ENCODE measurements at places on chromosomes 3 and 15.
A peak's percentile ranks its signal among the peaks of the same experiment; 100 is the strongest.

GRCh38 chr3:128076483-128077201 is 24.4 kb downstream of the SEC61A1 start:
- DNase-seq, result peak; percentile 61

DNA sequence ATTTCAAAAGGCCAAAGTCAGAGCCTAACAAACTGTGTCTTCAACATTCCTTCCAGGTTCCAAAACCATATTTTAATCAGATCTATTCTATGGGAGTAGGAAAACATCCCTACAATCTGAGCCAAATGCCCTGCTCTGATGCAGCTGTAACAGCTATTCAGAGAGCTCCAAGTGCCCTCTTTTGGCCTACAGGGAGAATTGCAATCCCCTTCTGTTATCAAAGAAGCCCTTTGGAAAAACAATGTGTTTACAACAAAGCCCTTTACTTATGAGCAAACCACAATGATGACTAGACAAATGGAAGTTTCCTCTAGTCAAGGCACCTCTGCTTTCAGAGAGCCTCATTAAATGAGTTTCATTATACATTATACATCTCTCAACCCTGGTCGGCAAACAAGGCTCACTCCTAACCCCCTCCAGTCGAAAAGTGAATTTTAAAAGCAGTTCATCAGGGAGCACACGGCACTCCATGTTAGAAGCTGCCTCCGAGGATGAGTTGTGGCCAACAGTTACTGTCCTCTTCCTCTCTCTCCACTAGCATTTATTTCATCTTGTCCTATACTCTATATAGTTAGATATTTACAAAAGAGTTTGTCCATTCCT is 42.6 kb upstream of the TMCO5A start:
- no peak for DNase-seq

DNA sequence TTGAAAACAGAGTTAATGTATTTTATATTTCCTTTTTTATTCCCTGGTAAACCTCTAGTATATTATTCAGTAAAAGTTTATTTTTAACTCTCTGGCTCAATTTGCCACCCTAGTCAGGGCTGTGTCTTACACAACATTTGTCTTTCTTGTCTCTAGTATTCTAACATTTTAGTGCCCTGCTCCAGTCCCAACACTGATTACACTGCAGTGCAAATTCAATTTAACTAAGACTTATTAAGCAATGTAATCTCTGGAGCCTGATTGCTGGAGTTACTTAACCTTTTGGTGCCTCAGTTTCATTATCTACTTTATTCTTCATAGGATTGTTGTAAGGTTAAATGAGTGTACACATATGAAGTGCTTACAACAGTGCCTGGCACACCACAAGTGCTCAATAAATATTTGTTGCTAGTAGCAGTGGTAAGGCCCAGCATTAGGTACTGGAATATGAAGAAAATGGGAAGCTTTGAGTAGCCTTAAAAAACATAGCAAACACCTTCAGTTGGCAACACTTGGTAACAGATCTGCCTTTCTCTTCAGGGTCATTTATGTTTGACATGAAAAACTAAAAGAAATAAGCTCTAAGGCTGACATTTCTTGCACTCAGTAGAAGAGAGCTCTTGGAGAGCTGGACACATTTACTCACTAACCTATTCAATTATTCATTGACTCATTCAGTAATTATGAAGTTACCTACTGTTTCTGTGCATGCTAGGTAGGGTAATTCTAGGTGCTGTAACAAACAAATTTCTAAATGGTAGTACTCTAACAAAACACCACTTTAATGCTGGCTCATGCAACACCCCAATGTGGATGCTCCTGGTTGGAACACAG is 364.5 kb upstream of the EPHA3 start:
- DNase-seq, result no peak

- no peak for DNase-seq
These were observed 301.8 kb upstream of the MCTP2 start for GRCh38 chr15:93929375-93930094.

DNA sequence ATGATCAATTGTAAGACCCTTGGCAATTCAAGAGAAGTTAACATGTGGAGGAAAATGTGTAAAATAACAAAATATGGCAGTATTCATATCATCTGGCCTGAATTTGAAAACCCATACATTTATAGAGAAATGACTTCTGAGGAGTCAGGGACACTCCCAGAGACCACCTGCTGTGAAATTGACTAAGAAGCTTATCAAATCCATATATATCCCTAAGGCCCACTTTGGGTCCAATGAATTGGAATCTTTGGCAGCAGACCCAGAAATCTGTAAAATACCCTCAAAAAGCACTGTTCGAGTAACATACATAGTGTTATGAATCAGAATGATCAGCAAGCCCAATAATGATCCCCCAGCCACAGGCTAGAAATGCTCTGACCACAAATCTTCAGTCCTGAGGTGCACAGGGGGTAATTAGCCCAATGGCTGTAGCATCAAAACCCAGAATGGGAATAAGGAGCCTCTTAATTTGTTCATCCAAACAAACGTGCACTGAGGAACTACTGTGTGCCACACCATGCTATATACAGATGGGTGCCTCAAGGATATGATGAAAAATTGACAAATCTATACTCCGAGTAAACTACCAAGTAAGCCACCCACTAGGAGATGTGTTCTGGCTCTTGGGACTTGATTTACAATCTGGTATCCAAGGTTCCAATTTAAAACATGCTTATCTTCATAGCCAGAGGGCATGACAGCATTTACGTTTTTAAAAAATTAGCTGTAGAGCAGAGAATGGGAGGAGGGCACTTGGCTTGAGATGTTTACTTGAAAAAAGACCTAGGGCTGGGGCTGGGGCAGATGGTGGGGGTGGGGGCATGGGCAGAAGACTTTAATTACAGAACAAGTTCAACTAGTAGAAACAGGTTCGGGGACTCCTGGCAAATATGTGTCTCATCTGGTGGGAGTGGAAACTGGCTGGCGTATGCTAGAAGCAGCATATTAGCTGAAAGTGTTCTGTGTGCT is 9.1 kb upstream of the ARHGEF3 start:
- no peak for DNase-seq

DNA sequence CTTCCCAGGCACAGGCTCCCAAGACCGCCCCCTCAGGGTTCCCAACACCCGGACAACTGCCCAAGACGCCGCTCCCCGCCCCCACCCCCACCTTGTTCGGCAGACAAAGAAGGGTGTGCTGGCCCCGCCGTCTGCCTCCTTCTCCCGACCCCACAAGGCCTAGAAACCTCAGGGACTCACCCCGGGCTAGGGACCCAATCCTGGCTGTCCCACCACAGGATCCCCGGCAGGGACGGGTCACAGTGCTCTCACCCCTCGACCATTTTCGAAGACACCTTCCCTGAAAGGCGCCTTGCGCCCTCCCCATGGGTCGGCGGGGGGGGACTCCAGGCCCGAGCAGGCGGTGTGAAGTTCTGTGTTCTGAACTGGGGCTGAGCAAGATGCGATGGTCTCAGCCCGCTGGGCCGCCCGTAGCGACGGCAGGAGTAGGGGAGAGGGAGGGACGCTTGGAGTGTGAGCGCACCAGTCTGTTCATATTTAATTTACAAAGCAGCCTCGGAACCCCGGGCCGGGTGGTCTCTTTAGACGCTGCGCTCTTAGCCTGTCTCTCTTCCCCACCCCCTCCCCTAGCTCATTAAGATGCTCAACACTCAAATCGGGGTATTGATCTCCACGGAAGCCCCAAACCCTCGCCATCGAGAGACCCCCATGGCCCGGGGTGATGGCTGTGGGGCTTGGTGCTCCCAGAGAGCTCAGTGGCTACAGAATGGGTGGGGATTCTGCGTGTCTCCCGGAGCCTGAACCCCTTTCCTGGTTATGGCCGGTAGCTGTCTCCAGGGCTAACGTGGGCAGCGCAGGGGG is 1.4 kb upstream of the ISLR2 start:
- DNase-seq, result no peak

- no peak for DNase-seq
These were observed 19.2 kb downstream of the ANKDD1A start for GRCh38 chr15:64930778-64931371.

- DNase-seq, result no peak
These were observed 104.1 kb downstream of the STT3B start for GRCh38 chr3:31636694-31637442.

DNA sequence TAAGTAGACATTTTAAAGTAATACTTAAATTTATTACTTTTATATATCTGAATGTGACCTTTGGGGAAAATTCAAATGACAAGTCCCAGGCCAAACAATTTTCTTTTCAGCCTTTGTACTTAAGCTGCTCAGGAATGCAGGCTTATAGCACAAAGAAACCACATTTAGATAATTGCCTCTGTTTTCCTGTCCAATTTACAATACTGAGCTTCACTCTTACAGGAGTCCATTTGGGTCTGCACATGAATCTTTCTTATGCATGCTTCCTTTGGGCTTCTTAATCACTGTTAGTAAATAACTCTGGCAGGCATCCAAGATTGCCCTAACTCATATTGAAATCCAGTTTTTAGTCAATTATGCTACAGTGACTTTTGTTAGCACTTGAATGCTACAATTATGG is 459.4 kb upstream of the TGFBR2 start:
- DNase-seq, result no peak

DNA sequence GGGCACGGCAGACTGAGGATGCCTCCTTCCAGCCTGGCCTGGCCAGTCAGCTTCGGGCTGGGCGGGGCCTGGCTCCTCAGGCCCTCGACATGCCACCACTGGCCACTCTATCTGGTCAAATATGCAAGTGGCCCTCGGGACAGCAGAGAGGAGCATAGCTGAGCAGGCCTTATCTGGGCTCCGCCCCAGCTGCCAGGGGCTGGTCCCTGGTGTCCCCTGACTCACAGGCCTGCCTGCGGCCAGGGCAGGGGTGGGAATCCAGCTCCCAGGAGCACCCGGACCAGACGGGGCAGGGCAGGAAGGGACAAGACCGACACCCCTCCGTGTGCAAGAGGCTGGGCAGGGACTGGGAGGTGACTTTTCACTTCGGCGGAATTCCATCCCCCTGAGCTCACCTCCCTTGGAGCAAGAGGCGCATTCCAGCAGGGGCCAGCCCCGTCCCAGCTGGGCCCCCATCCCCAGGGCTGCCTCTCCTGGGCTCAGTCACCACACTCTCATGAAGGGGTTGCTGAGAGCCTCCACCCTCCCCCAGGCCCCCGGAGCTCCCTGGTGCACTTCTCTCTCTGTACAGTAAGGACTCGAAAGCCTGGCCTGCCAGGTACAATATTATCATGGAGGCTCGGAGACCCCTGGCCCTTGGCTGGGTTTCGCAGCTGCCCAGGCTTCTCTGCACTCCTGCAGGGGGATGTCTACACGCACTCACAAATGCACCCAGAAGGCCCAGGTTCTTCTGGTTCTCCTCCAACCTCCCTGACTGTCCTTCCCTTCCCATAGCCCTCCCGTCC is 29.5 kb downstream of the WNT7A start:
- no peak for DNase-seq

DNA sequence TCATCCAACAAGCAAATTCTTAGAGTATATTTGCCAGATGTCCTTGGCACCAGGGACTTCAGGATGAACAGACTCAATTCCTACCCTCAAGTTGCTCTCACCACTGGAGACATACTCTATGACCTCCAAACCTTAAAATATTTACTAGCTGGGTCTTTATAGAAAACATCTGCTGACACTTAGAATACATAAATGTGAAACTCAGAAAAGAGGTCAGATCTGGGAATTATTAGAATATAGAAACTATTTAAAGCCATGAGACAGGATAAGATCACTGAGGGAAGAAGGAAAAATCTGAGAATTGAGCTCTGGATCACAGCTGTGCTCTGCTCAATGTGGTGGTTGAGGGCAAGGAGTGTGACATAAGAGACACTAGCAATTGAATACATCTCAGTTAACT is 695.4 kb upstream of the UBE2E2 start:
- no peak for DNase-seq

DNA sequence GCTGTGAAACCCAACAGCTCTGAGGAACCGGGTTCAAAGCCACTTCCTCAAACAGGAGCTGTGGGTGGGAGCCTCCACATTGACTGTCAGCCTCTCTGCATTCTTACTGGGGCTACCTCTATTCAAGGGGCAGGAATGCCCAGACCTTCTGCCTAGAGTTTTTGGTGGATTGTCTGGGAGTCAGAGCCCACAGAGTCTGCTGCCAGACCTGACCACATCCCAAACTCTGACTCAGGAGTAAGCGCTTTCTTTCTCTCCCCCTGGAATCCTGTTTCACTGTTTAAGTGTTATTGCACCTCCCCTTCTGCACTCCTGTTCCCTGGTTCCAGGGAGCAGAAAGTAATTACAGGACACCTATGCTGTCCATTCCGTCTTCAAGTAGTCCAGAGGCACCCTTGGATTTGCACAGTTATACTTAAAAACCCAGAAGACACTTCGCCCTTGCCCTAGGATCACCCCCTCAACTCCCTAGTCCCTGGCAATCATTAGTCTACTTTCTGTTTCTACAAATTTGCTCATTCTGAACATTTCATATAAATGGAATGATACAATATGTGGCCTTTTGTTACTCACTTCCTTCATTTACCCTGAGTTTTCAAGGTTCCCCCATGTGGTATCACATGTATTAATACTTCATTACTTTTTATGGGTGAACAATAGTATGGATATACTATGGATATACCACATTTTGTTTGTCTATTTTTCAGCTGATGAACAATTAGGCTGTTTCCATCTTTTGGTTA is 37.9 kb upstream of the TJP1 start:
- no peak for DNase-seq

DNA sequence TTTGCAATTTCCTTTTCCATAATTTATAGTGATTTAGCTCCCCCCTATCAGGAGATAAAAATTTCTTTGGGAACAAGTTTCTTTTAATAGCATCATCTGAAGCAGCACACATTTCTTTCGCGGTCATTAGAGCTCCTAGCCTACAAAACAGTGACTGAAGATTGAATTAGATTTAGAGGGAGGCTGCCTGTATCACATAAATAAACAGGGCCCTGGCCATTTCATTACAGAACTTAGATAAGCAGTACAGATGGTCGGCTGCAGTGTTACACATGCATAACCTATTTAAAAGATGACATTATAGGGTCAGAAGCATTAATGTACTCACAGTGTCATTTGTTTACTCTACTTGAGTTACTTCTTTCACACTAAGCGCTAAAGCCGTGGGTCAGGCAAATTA is 81.4 kb upstream of the SLC25A26 start:
- no peak for DNase-seq

GRCh38 chr3:197030379-197031314 is 1.0 kb upstream of the MELTF start:
- DNase-seq, result no peak

DNA sequence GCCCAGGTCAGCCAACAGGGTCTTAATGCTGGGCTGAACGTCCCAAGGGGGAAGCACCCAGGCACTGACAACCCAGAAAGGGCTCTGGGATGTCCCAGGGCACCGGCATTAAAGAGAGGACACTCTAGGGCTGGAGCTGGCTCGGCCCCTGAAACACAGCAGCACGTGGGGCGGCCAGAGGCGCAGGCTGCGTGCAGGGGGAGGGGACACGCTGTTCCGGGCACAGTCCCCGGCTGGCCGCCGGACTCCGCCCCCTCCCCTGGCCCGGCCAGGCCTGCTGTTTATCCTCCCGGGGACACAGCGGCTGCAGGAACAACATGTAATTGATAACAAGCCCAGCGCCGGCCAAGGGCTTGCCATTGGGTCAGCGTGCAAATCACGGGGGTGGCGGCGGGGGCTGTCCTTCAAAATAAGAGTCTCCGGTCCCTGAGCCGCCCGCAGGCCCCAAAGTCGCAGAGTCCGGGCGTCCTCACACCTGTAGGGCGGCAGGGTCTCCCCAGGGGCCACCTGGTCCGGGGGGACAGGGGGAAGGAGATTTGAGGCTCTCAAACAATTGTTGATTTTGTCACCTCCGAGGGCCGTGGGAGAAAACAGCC is 1.3 kb downstream of the KLF15 start:
- peak; percentile 13 for DNase-seq

Measured in naive B cell (primary cell).